ENCODE measurements at places on chromosomes 2 and 18. TPM values are rescaled to one million over a fixed set of nuclear protein-coding genes. Genes with fewer than 3 reads are reported as not detected.
A peak's percentile ranks its signal among the peaks of the same experiment; 100 is the strongest.

Gene TUBA4B
- total RNA-seq: 3.5 TPM

- DNase-seq: no peak
Measured at GRCh38 chr18:74476140-74476539, 19.0 kb upstream of the DIPK1C start.

Gene FBXO15
- 4.2 TPM for total RNA-seq

- no peak for DNase-seq
Measured at GRCh38 chr2:36170805-36171204, 184.8 kb upstream of the CRIM1 start.

Gene HOXD8
- total RNA-seq: 2.3 TPM

- DNase-seq: no peak
Measured at GRCh38 chr18:32867330-32867729, 94.5 kb upstream of the KLHL14 start.

GRCh38 chr2:109020217-109020637, 31.2 kb upstream of the EDAR start:
- DNase-seq: no peak

Gene TRAPPC8
- total RNA-seq: 47.3 TPM

DNA sequence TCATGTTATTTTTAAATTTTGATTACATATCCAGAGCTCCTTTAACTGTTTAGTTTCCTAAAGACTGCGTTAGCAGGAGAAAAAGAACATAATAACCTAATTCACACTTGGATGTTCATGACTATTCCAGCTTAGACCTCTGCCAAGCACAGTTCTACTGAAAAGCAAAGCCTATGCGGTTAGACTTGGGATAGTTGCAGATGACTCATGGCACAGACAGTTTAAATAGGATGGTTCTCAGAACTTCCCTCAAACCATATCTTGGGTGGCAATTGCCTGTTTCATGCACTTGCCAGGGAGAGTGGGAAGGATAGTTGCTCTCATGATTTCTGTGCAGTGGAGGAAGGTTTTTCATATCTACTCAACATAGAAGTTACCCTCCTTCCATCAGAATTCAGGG, 149.7 kb upstream of the KLHL29 start:
- no peak for DNase-seq

GRCh38 chr2:67776276-67776675, 286.5 kb downstream of the C1D start:
- no peak for DNase-seq

DNA sequence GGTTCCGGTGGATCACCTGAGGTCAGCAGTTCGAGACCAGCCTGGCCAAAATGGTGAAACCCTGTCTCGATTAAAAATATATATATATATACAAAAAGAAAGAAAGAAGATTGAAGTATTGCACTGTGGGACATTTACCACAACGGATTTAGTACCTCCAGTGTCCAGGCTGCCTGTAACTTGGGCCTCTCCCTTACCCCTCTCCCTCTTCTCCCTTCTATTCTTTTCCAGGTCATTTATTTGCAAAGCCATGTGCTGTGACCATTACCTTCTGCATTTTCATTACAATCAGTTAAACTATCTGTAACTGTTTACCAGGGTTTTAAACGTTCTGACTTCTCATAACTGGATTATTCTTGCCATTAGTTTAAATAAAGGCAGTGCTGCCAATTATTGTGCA, 400.9 kb upstream of the ZNF804A start:
- no peak for DNase-seq

DNA sequence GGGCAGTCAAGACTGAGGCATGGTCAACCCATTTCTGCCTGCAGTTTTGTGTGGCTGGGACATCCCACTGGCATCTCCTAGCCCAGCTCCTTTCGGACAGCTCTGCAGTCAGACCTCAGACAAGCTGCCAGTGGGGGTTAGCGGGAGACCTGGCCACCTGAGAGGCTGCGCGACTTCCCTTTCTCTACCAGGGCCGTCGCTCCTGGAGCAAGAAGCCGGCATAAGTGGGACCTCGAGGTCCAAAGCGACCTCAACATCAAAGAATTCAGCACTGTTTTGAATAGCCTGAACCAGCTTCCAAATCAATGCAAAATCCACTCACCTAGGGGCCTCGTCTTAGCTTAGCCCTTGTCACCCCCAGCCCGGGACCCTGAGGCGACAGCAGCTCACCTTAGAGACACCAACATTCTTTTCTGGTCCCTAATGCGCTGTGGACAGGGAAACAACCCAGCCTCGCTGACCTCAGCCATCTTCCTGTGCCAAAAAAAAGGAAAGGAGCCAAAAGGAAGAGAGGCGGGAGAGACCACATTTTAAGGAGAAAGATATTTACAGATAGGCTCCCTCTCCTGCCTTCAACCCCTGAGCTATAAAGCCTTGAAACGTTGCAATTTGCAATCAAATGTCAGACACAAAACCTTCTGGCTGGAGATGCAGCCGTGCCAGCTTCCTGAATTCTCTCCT, 81.2 kb downstream of the GFPT1 start:
- DNase-seq: no peak

GRCh38 chr2:176461809-176462670, 192.8 kb downstream of the MTX2 start:
- no peak for DNase-seq

- DNase-seq: no peak
Measured at GRCh38 chr18:9029131-9029530, 73.4 kb upstream of the NDUFV2 start.

DNA sequence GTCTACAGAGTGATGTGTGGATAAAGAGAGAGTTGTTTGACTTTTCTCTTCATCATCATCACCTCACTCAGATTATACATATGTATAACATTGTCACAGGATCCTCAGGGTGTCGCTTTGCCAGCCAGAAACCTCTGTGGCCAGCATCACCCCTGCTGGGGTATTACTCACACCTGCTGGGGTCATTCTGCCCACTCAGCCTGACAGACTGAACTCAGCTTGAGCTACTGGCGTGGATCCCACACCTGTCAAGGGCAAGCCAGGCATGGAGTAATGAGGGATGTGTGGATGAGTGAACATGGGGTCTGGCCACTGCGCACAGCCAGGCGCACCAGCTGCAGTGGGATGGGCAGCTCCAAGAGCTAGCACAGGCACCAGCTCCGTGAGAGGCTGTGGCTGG, 870.6 kb downstream of the CBLN2 start:
- no peak for DNase-seq

Gene ZBTB7C
- 15.0 TPM for total RNA-seq

- no peak for DNase-seq
Measured at GRCh38 chr2:164913011-164913410, 42.3 kb downstream of the SLC38A11 start.

- DNase-seq: peak; percentile 42
Measured at GRCh38 chr18:79545736-79546171, 133.8 kb upstream of the CTDP1 start.

GRCh38 chr2:143347901-143348414, 218.7 kb downstream of the ARHGAP15 start:
- no peak for DNase-seq

Gene SH3RF3
- 5.7 TPM for total RNA-seq

Gene RASGRP3
- 13.7 TPM for total RNA-seq

DNA sequence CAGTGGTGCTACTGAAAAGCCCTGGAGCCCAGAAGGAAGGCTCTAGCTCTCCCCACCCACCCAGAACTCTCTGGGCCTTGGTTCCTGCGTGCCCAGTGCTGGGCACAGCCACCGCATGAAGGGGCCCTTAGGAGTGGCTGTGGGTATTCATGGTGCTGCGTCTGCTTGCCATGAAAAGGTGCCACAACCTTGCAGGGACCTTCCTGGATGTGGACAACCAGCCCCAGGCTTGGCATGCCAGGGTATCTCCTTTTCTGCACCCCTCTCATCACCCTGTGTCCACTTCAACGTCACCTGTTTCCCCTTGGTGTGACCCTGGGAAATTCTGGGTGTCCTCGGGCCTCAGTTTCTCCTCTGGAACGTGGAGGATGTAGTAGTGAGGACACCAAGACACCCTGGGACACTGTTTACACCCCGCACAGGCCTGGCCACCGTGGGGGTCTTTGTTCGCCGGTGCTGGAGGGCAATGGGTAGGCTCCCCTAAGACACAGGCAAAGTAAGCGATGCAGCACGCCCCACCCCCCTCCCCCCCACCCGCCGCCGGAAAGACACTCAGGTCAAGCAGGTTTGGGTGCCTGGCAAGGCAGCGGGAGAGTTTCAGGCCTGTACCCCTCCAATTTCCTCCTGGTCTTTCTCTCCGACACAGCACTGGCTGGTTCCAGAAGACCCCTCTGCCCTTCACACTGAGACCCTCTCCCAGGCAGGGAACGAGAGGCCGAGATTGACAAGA, 34.8 kb upstream of the TAF1B start:
- DNase-seq: no peak

GRCh38 chr2:80363330-80363729, 58.8 kb upstream of the LRRTM1 start:
- DNase-seq: no peak

GRCh38 chr18:42228581-42228980, 273.5 kb downstream of the PIK3C3 start:
- no peak for DNase-seq

DNA sequence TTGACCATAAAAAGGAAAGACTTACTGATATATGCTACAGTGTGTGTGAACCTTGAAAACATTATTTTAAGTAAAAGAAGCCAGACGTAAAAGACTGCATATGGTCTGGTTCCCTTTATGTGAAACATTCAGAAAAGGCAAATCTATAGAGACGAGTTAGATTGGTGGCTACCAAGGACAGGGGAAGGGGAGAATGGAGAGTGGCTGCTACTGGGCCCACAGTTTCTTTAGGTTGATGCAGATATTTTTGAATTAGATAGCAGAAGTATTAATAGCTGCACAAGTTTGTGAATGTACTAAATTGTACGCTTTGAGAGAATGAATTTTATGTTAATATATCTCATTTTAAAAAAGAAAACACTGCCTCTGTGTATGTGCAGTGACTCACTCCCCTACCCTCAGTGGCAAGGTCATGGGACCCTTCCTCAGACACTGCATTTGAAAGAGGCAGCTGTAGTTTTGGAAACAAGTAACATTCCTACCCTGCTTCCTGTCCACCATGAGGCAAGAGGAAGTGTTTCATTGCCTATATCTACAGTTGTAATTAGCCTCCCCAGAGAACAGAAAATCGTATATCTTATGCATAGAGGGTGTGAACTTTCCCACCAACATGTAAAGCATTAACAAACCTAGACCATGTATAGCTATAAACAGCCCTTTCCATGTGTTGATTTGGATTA, 29.8 kb upstream of the ARMC9 start:
- no peak for DNase-seq

- no peak for DNase-seq
Measured at GRCh38 chr2:85605406-85606115, 3.1 kb upstream of the TMEM150A start.

GRCh38 chr2:66301022-66301766, 133.7 kb upstream of the MEIS1 start:
- no peak for DNase-seq

GRCh38 chr18:3593381-3593903, 143.5 kb downstream of the TGIF1 start:
- DNase-seq: no peak

Gene HOXD13
- not detected for total RNA-seq

DNA sequence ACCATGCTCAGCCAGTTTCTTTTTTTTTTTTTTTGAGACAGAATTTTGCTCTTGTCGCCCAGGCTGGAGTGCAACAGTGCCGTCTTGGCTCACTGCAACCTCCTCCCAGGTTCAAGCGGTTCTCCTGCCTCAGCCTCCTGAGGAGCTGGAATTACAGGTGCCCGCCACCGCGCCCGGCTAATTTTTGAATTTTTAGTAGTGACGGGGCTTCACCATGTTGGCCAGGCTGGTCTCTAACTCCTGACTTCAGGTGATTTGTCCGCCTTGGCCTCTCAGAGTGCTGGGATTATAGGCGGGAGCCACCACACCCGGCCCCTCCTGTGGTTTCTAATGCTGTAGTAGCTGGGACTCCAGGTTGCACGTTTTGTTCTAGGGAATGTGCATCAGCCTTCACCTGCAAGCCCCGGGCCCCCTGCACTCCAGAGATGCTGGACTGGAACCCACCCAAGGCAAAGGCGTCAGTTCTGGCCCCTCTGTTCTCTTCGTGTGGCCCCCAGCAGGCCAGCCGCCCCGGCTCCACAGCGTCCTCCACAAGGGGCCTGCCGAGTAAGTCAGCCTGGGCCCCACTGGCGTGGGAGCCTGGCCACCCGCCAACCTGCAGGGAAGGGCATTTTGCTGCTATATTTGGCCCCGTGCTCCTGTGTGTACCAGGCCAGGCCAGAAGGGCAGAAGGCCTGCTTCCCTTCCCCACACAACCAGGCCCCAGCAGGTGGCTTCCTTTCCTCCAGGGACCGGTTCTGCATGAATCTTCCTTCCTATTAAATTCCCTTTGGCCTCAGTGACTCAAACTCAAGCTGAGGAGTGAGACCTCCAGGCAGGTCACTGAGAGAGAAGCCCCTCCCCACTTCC, 25.7 kb upstream of the B3GNT7 start:
- peak; percentile 50 for DNase-seq

Gene LINC00305
- total RNA-seq: not detected

- no peak for DNase-seq
Measured at GRCh38 chr2:85961754-85962153, 73.0 kb upstream of the ST3GAL5 start.

GRCh38 chr2:86697551-86698104, 22.5 kb upstream of the RMND5A start:
- DNase-seq: no peak

Gene CRYBA2
- not detected for total RNA-seq

DNA sequence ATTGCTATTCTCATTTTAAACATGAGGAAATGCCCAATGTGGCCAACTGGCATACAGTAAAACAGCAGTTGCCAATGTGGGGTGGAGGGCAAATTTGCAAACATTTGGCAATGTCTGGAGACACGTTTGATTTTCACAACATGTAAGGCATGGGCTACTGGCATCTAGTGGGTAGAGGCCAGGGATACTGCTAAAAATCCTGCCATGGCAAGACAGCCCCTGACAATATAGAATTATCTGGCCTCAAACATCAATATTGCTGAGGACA, 168.6 kb downstream of the KCNE4 start:
- DNase-seq: no peak

DNA sequence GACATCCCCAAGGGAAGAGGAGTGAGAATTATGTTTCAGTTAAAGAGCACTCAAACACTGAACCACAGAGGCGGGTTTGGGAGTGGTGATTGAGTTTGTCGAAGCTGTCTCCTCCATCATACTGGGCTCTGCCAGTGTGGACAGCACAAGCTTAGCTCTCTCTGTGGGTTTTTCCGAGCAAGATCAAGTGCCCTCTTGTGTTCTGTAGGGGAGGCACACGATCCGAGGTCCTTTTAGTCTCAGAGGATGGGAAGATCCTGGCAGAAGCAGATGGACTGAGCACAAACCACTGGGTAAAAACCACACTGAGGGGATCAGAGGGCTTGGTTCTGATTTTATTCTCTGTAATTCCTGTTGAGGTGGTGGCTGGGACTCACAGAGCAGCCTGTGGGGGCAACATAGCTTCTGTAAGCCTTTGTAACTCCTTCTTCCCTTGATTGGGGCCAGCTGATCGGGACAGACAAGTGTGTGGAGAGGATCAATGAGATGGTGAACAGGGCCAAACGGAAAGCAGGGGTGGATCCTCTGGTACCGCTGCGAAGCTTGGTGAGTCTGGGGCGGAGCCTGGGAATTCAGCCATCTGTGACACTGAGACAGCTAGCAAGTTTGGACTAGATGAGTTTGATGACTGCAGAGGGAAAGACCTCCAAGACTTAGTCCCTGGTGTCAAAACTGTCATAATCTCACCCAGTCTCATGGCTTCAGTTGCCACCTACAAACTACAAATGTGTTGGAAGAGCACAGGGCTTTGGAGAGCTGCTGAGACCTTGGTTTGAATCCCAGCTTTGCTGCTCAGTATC, 2.0 kb downstream of the NAGK start:
- no peak for DNase-seq

Gene SF3B1
- total RNA-seq: 230 TPM
